Kidney (tissue), 22 donors: ENCODE measurements at places on chromosomes 7 and 10. TPM values are rescaled to one million over a fixed set of nuclear protein-coding genes. Genes with fewer than 3 reads are reported as not detected.

Gene LRGUK
- total RNA-seq = 3.8 TPM

Gene CCL24
- total RNA-seq = not detected

DNA sequence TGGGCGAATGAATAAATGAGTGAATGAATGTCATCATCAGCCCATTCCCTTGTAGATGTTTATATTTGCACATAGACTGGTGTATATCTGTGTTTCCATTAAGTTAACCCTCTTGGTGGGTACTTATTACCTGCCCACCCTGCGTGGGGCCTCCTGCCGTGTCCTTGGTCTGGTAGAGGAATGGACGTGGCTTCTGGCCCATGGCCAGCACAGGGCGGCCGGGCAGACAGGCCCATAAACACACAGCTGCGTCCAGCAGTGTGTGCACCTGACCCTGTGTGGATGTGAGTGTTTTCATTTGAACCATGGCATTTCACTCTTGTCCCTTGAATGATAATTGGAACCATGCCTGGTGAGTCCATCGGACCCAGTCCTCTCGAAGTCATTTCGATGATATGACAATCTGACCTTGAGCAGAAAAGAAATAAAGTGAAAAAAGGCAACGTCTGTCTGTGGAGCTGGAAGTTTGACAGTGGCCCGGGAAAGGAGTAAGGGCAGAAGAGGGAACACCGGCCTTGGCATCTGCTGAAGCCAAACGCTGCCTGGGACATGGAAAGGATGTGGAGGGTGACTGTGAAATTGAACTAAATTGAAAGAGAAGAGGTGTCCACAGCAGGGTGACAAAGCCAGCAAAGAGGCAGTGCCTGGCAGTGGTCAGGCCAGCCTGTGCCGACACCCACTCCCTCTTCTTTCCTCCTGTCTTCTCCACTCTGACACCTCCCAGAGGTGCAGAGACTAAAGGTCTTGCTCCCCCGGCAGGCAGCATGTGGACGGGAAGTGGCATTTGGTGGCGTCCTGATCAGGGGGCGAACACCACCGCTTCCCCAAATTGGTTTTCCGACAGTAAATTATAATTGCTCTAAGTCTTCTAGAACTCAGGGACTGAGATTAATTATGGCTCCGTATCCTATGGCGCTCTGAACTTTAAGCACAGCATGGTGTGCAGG, 199.0 kb upstream of the ZMIZ1 start:
- no peaks in the 10 kb centered on the region for H3K36me3 ChIP-seq
- H3K27me3 ChIP-seq = no peaks in the 10 kb centered on the region

Gene VWA2
- 6.5 TPM for total RNA-seq

Gene ELMO1
- total RNA-seq = 35.4 TPM

Gene FLNC
- total RNA-seq = 12.2 TPM

- no peak overlapping the region for H3K4me3 ChIP-seq
- H3K36me3 ChIP-seq = no peaks in the 10 kb centered on the region
- DNase-seq = no peak
Measured at GRCh38 chr10:71857934-71858890, 7.2 kb upstream of the PSAP start.

- no peak overlapping the region for H3K4me3 ChIP-seq
- H3K36me3 ChIP-seq = no peaks in the 10 kb centered on the region
- H3K27ac ChIP-seq = no peak overlapping the region
- no peaks in the 10 kb centered on the region for H3K4me1 ChIP-seq
- no peaks in the 10 kb centered on the region for H3K27me3 ChIP-seq
Measured at GRCh38 chr7:37007691-37008090, 283.4 kb upstream of the AOAH start.

Gene SPAM1
- total RNA-seq = not detected

GRCh38 chr7:105487579-105488571, 34.2 kb downstream of the PUS7 start:
- no peaks in the 10 kb centered on the region for H3K4me1 ChIP-seq
- no peaks in the 10 kb centered on the region for H3K36me3 ChIP-seq
- H3K27me3 ChIP-seq = no peaks in the 10 kb centered on the region
- no peak overlapping the region for H3K4me3 ChIP-seq

Gene SPDYE1
- not detected for total RNA-seq

GRCh38 chr10:86592413-86592812, 61.9 kb upstream of the OPN4 start:
- H3K36me3 ChIP-seq = no peaks in the 10 kb centered on the region
- H3K4me1 ChIP-seq = no peaks in the 10 kb centered on the region
- no peak overlapping the region for H3K4me3 ChIP-seq
- no peaks in the 10 kb centered on the region for H3K27me3 ChIP-seq
- DNase-seq = no peak

Gene TDRD1
- 0.88 TPM for total RNA-seq

DNA sequence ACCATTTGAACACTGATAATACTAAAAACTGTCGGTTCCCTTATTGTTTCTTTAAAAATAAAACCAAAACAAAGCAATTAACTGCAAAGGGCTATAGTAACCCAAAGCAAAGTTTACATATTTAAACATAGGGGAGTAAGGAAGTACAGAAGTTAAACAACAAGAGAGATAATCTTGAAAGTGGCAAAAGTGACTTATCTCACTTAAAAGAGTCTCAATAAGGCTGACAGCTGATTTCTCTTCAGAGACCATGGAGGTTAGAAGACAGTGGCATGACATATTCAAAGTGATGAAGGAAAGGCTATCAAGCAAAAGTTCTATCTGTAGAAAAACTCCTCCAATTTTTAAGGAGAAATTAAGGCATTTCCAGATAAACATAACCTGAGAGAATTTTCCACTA, 233.5 kb upstream of the HDAC9 start:
- no peak overlapping the region for H3K4me3 ChIP-seq
- H3K36me3 ChIP-seq = no peaks in the 10 kb centered on the region
- no peaks in the 10 kb centered on the region for H3K27me3 ChIP-seq
- H3K4me1 ChIP-seq = no peaks in the 10 kb centered on the region
- peak; percentile 20 for DNase-seq

- H3K36me3 ChIP-seq = no peaks in the 10 kb centered on the region
- H3K27me3 ChIP-seq = no peaks in the 10 kb centered on the region
- H3K27ac ChIP-seq = no peak overlapping the region
- no peaks in the 10 kb centered on the region for H3K4me1 ChIP-seq
- H3K4me3 ChIP-seq = peak overlapping the region; percentile 56
Measured at GRCh38 chr7:113085781-113086390, 741 bp downstream of the GPR85 start.

DNA sequence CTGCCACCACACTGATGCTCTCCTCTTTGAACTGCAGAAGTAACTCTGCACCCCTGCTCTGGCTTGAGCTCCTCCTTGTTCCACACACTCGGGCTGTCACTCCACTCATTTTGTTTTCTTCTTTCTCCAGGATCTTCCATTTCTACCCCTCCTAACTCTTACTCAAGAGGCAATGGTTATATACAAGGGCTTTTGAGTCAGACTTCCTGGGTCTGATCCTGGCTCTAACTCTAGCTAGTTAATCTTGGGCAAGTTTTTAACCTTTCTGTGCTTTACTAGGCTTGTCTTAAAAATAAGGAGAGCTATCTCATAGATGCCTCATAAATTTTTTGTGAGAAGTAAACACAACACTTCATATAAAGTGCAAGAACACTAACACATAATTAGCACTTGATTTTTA, 45.3 kb upstream of the GNAI1 start:
- peaks cover 3% of the 10 kb centered on the region for H3K4me1 ChIP-seq
- DNase-seq = no peak
- no peaks in the 10 kb centered on the region for H3K27me3 ChIP-seq
- no peak overlapping the region for H3K4me3 ChIP-seq

DNA sequence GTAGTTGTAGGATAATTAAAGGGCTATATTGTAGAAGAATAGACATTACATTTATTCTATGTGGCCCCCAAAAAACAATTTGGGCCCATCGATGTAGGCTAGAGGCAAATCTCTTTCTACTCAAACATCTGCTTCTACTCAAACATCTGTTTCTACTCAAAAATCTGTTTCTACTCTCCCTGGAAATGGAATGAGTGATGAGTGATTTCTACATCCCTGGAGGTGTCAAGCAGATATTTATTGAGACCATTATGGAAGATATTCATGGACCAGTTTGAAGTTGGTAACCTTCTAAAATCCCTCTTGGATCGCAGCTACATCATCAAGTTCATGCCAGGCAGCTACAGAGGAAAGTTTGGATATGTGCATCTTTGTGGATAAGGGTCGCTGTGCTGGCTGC, 5.1 kb upstream of the PLPP4 start:
- no peaks in the 10 kb centered on the region for H3K4me1 ChIP-seq
- DNase-seq = no peak
- H3K27me3 ChIP-seq = peaks cover 3% of the 10 kb centered on the region
- no peaks in the 10 kb centered on the region for H3K36me3 ChIP-seq
- H3K4me3 ChIP-seq = no peak overlapping the region

Gene INSYN2A
- total RNA-seq = 0.28 TPM

- no peak overlapping the region for H3K4me3 ChIP-seq
- no peak for DNase-seq
- H3K27me3 ChIP-seq = no peaks in the 10 kb centered on the region
- no peaks in the 10 kb centered on the region for H3K4me1 ChIP-seq
- H3K27ac ChIP-seq = no peak overlapping the region
Measured at GRCh38 chr10:121618906-121619305, 20.7 kb upstream of the FGFR2 start.

DNA sequence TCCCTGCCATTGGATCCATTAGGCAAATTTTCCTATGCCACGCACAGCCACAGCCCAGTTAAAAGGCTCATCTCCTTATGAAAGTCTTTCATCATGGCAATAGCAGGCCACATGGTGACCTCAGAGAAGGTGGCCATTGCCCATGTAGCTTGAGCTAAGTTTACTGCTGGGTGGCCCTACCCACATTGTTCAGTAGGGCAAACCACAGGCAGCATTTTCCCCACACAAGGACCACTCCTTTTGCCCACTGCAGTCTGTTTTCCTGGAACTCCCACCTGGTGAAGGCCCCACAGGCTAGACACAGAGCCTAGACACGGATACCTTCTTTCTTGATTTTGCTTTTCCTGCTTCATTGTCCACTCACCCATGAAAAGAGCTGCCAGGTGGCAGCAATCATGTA, 101.5 kb upstream of the NPVF start:
- no peak overlapping the region for H3K27ac ChIP-seq
- H3K4me1 ChIP-seq = no peaks in the 10 kb centered on the region
- DNase-seq = no peak
- H3K36me3 ChIP-seq = no peaks in the 10 kb centered on the region
- H3K4me3 ChIP-seq = no peak overlapping the region

GRCh38 chr7:117774943-117775342, 98.3 kb downstream of the CTTNBP2 start:
- H3K4me3 ChIP-seq = peak overlapping the region; percentile 7
- no peak for DNase-seq
- H3K4me1 ChIP-seq = peaks cover 31% of the 10 kb centered on the region

DNA sequence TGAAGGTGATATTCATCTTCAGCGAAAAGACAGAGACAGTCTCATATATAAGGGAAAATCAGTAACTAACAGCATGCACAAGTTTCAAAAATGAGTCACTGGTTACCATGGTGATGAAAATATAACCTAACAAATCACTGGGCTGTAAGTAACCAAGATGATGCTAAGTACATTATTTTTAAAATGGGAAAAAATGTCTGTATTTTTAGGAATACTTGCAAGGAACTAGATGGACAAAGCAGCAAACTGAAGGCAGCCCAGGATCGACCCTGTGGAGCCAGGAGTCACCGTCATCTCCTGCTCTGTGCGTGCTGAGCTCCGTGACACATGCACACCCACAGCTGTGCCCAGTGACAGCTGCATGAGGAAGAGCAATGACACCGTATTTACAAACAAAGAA, 137.3 kb downstream of the ELMO1 start:
- no peaks in the 10 kb centered on the region for H3K27me3 ChIP-seq
- DNase-seq = no peak
- H3K36me3 ChIP-seq = no peaks in the 10 kb centered on the region
- H3K27ac ChIP-seq = no peak overlapping the region

DNA sequence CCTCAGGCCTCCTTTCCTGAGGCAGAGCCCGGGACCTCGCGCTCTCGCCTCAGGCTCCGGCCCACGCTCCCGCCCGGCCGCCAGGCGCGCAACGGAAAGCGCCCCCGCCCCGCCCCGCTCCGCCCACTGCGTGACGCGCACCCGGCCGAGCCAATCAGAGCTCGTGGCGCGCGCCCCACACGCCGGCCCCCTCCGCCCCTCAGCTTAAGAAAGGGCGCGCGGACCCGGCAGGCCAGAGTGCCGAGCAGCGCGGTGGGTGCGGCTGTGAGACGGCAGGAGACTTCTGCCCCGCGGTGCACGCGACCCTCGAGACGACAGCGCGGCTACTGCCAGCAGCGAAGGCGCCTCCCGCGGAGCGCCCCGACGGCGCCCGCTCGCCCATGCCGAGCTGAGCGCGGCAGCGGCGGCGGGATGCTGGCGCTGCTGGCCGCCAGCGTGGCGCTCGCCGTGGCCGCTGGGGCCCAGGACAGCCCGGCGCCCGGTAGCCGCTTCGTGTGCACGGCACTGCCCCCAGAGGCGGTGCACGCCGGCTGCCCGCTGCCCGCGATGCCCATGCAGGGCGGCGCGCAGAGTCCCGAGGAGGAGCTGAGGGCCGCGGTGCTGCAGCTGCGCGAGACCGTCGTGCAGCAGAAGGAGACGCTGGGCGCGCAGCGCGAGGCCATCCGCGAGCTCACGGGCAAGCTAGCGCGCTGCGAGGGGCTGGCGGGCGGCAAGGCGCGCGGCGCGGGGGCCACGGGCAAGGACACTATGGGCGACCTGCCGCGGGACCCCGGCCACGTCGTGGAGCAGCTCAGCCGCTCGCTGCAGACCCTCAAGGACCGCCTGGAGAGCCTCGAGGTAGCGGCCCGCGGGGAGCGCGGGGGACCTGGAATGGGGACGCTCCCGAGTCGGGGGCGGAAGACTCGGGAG, at the start of gene NPTX2:
Gene NPTX2, plus strand, starts transcription at position 235 of the 909 bp plus-strand sequence. Its CDS starts 177 bp downstream, at position 412.
- no peaks in the 10 kb centered on the region for H3K36me3 ChIP-seq
- no peak within 1 kb of the TSS for H3K27ac ChIP-seq
- peak; percentile 74 for DNase-seq
- H3K4me1 ChIP-seq = no peaks in the 10 kb centered on the region
